ENCODE measurements at places on chromosomes 2 and 18.

- DNase-seq: no peak
Measured at GRCh38 chr2:40360652-40361051, 91.2 kb downstream of the SLC8A1 start.

- no peak for DNase-seq
Measured at GRCh38 chr2:199973703-199974102, 18.3 kb downstream of the MAIP1 start.

DNA sequence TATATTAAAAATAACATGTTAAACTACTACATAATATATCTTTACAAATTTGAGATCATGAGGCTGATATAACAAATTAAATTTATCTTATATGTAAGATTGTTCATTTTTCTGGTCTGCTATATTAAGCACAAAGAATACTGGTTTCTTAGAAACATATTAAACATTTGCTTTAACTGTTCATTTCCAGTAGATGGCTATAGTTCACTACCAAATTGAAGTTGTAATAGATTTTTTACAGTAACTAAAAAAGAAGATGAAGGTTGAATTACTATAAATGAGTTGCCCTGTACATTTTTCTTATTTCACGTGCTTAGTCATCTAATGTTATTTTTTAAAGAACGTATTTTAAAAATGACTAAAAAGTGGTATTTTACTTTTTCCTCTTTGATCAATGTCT, 57.0 kb downstream of the ZNF407 start:
- DNase-seq: no peak

DNA sequence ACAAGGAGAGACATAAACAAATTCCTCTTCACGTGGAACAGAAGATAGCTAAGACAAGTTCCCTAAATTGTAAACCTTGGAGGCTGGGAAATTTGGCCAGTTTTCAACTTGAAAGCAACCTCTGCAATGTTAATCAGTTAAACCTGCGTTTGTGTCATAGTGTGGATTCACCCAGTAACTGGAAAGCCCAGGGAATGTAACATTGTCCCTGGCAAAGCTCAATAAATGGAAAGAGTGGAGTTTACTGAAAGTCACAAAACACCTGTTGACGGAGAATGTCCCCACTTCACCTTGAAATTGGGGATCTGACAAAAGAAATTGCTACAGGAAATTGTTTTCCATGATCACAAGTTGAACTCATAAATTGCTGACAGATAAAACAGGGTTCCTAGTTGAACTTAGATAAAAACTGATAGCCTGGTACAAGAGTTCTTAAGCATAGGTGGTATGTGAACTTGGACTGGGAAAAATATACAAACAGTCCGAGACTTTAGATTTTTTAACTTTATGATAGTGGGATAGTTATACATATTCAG, 15.0 kb upstream of the ME2 start:
- no peak for DNase-seq

DNA sequence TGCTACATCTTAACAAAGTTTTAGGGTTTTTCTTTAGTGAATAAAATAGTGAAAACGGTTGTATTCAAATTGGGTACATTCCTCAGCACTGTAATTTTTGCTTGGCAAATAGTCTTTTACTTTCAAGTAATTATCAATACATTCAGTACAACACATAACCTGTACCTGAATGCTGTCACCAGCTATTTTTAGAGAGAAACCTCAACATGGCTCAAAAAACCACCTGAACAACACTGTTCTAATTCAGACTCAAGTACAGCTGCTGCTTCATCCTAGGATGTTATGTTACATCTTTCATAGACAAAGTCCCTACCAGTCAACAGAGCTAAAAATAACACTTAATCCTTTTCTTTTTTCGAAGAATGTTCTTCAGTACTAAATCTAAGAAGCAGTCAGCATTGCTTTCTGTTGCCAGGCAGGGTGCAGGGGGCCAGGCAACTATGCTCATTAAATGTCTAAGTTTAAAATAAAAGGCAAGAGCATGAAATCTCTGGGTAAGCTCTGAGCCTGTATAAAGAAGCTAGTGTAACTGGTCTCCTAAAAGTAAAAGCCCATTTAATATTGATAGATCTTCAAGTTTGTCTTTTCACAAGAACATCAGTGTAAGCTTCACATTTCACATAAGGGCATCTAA, 20.5 kb downstream of the PDIA6 start:
- no peak for DNase-seq
